ENCODE measurements at places on chromosomes 1 and 21.

DNA sequence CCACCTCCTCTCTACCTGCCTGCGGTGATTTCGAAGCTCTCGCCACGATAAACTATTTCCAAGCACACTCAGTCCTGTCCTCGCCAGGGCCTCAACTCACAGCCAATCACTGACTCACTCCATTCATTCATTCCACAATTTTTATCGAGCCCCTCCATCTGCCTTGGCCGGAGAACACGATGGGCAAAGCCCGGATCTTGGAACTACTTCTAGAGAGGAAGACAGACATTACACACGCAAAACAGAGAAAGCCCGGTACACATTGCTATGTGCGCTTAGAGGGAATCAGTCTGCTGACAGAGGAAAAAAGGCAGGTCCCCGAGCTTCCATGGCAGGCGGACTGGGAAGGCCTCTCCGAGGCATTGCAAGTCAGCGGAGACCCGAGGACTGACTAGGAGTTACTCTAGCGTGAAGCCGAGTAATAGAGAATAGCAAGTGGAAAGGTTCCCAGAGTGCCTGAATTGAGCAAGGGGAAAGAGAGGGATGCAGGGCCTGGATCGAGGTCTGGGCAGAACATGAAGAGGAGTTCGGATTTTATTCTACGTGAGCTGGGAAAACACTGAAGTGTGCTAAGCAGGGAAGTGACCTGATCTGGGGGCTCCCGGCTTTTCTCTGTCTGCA, 54.2 kb upstream of the DNAJC6 start:
- no peak for DNase-seq

GRCh38 chr1:113259988-113260387, 130.3 kb upstream of the MAGI3 start:
- DNase-seq = no peak

GRCh38 chr21:17759511-17760178, 59.5 kb downstream of the C21orf91 start:
- no peak for DNase-seq

- DNase-seq = peak; percentile 12
These were observed 37.3 kb downstream of the RGL1 start for GRCh38 chr1:183841950-183842794.

GRCh38 chr1:17045634-17046333, 8.0 kb downstream of the SDHB start:
- DNase-seq = no peak

GRCh38 chr21:36830100-36830499, 131.2 kb downstream of the SIM2 start:
- DNase-seq = no peak

DNA sequence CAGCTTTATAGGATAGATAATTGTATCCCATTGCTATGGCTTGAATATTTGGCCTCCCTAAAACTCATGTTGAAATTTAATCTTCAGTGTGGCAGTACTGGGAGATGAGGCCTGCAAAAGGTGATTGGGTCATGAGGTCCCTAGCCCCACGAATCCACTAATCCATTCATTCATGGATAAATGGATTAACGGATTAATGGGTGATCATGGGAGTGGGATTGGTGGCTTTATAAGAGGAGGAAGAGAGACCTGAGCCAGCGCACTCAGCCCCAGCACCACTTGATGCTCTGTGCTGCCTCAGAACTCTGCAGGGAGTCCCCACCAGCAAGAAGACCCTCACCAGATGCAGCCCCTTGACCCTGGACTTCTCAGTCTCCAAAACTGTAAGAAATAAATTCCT, 32.0 kb downstream of the S100A6 start:
- DNase-seq = no peak

DNA sequence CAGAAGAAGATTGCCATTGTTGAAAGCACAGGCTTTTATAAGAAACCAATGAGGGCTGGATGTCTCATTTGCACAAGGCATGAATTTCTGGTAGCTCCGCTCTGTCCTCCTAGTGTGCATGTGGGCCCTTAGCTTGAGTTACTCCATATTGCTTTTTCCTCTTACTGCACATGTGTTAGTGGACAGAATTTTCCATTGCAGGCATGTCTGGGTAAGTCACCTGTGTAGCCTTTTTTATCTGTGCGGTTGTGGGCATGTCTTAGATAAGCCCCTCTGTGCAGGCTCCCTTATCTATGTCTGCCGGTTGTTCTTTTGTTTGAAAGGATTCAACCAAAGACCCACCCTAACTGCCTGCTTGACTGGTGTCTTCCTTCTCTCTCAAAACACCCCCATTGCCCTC, 7.2 kb upstream of the CLCA1 start:
- DNase-seq = no peak

GRCh38 chr1:241357366-241358340, 648 bp upstream of the RGS7 start:
- no peak for DNase-seq

DNA sequence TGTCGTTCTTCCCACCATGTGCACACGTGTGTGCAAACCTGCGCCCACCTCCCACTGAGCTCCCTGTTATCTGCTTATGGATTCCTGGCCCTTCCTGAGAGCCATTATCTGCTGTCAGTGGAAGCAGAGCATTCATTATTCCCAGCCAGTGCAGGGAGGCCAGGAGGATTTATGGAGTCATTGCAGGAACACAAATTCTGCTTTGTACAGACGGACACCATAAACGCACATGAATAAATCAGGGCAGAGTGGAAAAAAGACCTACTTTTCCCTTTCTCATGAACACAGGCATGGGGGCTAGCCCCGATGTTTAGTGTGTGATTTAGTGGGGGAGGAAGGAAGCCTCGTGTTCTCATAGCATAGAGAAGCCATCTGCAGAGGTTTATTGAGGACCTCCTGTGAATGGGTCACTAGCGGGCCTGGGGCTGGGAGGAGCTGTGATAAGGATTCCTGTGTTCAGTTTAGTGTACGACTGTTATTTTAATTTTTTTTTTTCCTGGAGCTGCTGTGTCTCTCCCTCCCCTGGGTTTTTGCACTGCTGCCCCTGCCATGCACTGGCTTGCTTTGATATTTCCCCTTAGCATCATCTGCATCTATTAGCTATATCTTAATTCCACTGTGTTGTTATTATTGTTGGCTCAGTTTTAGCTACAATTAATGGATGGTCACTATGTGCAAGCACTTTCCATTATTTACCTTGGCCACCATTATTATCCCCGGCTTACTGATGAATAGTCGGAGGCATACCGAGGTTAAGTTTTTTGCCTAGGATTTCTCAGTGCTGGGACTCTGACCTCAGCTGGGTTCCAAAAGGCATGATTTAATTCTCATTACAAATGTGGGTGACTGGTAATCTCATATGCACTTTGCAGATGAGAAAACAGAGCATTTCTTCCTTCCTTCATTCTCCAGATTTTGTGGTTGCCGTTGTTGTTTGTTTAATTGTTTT, 33.0 kb downstream of the HUNK start:
- no peak for DNase-seq

- DNase-seq = peak; percentile 10
These were observed 15.8 kb downstream of the ODF2L start for GRCh38 chr1:86380257-86380861.

- DNase-seq = no peak
These were observed 7.4 kb downstream of the LRRC53 start for GRCh38 chr1:74504933-74505512.

- no peak for DNase-seq
These were observed 1.1 kb downstream of the NMNAT2 start for GRCh38 chr1:183416850-183417771.

DNA sequence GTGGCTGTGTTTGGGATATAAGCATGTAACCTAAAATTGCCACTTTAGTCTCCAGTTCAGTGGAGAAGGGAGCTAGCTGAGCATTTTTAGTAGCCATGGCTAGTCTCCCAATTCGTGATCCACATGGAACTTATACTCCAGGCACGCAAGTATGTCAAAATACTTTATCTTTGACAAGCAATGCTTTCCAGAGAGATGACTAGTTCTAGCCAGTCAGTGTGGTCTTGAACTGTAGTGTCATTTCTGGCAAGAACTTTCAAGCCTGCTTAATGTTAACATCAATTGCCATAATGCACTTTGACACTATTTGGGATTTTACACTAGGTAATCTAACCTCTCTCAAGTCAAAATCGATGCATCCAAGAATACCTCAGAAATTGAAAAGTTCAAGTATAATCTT, 660.0 kb downstream of the PTPRC start:
- no peak for DNase-seq

- peak; percentile 40 for DNase-seq
These were observed 115.0 kb upstream of the GALNT2 start for GRCh38 chr1:229951856-229952534.

DNA sequence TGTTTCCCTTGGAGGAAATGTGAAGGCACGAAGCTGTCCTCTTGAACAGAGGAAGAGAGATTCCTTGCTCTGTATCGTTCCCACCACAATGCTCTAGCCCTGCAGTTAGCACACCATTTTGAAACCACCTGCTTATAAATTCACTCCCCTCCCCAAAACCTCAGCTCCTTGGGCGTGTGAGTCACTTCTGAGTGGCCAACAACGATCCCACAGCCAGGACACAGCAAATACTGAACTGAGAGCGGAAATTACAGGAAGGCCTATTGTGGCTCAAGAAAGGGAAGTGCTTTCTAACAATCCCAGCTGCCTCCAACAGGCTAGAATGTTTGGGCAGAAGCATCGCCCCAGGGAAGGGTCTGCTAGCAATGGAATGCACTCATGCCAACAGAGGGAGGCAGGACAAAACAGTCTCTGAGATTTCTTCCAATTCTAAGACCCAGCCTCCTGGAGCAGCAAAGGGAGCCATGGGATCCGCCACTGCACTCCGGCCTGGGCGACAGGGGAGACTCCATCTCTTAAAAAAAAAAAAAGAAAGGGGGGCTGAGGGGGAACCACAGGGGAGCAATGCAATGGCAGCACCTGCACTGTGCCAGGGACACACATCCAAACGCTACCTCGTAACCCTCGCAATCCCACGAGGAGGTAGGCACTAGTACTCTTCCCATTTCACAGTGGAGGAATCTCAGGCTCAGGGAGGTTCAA, 1.9 kb downstream of the TMEM53 start:
- no peak for DNase-seq

DNA sequence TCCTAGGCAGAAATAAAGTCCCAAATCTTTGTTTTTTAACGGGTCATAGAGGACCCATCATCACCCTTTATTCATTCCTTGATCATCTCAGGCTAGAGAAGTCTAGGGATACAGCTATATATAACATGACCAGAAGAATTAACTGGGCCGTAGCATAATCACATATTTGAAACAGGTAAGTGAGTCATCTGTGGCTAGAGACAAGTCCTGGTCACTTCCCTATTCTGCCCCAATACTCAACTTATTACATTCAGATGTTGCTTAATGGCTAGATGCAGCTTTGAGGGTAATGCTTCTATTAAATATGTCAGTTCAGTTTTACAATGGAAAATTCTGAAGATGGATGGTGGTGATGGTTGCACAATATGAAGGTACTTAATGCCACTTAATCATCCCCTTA, 47.0 kb downstream of the EXO1 start:
- peak; percentile 22 for DNase-seq

- no peak for DNase-seq
These were observed 46.0 kb downstream of the RUNX1 start for GRCh38 chr21:35002879-35003722.

DNA sequence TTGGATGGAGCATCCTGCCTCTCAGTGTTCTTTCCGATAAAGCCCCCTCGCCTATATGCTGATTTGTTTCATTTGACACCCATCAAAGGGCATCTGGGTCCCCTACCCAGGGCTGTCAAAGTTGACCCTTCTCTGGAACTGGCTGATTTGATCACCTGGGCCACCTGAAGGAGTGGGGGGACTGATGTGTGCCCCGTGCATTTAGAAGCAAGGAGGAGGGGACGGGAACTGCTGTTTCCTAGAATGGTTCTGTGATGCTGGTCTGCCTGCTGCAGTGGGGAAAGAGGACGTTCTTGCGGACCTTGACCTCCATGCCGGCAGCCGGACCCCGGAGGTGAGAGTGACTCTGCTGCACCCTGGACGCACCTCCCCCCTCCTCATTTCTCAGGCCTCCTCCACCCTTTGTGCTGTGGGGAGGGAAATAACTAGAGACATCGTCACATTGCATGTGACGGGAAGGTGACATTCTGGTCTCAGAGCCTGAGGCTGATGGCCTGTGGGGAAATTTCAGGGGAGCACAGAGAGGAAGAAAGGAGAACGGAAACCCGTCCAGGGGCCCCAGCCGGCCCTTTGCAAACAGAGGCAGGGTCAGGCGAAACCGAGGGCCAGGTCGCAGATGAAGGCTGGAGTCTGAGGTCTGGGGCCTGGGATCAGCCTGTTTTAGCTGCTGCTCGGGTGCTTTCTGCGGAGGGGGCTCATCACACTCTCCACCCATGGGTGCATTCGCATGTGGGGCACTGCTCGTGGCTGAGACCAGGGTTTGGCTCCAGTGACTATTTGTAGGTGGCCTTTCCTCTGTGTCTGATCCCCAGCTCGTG, 25.7 kb downstream of the CRYAA start:
- DNase-seq = no peak

- DNase-seq = no peak
These were observed 42.2 kb downstream of the GIPC2 start for GRCh38 chr1:78088015-78088414.

DNA sequence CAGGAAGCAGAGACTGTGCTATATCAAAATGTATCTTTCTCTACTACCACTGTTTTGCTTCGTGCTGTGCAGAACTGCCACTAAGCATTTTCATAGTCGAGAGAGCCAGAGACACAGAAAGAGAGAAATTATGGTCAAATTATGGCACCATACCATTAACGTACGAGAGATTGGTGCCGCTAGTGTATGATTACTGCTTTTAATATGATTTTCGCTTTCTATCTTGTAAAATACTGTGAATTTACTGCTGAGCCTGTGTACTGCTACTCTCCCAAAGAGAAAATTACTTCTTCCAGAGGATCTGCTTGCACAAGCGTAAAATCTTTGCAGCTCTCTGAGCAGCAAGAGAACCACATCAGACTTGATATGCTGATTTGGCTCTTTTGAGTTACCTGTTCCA, 71.1 kb upstream of the ZNF281 start:
- DNase-seq = no peak

DNA sequence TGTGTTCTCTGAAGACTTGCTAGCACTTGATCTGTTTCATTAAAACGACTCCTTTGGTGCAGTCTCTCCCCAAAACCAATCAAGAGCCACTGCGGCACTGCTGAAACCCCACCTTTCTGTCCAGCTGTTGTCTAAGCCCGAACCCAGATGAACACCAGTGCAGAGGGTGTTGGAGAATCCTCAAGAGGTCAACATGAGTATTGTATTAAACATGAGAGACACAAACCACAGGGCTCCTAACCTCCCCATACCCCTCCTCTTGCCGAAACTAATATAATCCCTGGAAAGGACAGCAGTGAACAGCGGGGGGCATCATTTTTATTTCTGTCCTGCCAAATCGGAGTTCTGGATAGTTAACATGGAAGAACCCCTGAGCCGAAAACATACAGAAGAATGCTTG, 333.9 kb downstream of the CAMTA1 start:
- DNase-seq = no peak

DNA sequence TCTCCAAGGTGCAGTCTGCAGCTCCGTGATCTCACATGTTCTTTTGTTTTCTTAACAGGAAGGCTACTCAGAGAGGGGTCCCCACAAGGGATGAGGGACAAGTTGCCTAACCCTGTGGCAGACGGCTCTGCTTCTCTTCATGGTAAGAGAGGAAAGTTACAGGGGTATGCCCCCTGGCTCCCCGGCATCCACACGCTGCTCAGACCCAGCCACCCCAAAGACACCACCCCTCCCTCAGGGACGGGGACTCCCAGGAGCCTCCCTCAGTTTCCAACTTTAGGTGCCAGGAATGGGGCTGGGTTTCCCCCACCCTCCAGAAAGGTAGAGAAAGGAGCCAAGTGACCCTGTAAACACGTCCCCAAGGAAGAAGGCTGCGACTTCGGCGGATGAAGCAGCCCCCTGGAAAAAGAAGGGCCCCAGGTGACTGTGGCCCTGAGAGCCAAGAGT, 19.7 kb downstream of the OPTC start:
- DNase-seq = no peak

All from epithelial cell of prostate (primary cell).